Activated T-helper 1 cell treated with anti-CD3 and anti-CD28 coated beads, Interleukin-2, amount 50 U/mL, for 16 hours (primary cell): ENCODE measurements at places on chromosomes 12 and 14.

DNA sequence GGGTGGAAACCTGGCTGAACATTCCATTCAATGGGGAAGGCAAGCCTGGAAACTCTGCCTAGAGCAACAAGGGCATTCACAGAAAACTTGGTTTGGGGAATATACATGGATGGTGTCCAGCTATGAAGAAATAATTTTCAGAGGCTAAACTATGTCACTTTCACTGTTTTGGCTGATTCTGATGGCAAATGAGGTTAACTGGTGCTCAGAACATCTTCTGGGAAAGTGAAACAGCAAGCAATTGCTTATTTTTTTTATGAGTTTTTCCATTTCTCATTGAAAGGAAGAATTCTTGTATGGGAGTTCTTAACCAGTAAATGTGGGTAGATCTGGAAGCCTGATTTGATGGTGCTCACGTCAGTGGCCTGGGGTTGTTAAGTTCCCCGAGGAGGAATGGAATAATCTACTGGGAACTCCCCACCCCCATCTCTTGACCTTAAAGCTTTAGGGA lies 132.8 kb upstream of the BTG1 start:
- DNase-seq = no peak

DNA sequence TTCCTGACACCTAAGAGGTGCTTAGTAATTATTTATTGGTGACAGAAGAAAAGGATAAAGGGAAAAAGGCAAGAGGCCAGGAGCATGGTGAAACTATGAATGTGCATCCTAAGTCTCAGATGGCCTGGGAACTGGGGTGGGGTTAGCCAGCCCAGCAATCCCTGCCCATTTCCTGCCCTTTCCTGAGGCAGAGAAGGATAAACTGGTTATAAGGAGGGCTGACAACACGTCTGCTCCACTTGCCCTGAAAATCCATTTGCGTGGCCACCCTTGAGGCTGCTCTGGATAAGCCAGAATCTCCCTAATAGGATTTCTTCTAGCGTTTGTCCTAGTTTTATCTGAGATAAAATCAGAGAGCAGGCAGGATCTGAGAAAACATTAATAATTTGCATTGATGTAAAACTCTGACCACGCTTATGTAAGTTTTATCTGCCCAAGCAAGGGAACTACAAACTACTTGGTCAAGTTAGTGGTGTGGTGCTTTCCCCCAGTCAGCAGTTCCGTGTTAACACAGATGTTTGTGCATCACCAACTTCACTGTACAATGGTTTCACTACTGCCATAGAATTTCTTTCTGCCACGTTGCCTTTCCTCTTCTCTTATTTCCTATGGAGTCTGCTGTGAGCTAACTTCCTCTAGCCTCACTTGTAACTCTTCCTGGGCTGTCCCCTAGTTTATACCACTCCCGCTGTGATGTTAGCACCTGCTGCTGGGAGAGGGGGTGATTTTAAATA lies 392.7 kb downstream of the RPS29 start:
- no peak for DNase-seq

- no peak for DNase-seq
Observed at GRCh38 chr12:120994589-120995337, 16.4 kb downstream of the HNF1A start.

DNA sequence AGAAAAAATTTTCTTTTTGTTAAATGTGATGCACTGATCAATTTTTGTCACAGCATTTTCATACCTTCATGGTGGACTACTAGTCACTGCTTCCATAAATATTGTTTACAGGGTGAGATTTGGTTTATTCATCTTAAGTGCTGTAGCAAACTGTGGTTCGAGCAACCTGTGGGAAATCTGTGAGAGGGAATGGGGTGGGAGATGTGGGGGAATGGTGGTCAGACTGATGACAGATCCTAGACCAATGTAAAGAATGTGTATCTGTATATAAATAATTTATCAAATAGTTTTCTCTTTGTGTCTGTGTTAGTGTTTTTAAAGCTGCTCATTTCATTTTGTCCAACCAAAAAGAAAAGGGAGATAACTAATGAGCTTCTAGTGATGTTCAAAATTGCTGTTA lies 26.7 kb downstream of the CSRP2 start:
- no peak for DNase-seq

DNA sequence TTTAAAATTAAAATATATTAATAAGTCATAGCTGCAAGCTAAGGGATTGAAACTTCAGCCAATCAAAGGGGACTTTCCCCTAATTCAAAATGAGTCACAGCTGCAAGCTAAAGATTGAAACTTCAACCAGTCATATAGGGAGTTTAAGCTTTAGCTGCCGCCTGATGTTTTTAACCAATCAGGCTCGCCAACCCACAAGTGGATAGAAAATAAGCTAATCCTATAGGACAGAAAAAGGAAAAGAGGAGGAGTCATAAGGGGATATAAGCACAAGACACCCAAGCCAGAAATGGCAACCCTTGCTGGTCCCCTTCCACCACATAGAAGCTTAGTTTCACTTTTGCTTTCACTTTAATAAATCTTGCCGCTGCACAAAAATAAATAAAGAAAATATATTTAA lies 1154.6 kb downstream of the GALC start:
- DNase-seq = no peak

DNA sequence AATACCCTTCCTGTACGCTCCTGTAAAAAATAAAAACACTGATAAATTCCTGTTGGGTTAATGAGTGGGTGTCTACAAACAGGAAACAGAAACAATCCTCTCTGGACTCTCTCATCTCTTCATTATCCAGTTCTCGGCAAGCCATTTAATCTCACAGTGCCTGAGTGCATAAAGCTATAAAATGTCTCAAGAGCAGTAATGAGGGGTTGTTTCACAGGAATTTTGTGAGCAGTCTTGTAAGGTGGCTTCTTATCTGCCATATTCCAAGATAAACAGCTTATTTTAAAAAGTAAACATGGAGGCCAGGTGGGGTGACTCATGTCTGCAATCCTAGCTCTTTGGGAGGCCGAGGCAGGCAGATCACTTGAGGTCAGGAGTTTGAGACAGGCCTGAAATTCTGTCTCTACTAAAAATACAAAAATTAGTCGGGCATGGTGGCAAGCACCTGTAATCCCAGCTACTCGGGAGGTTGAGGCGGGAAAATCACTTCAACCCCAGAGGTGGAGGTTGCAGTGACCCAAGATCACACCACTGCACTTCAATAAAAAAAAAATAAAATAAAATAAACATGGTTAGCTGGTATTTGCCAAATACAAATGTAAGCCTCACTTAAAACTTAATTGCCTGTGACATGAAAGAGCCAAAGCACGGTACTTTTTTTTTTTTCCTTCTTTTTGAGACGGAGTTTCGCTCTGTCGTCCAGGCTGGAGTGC lies 54.0 kb downstream of the CLIP1 start:
- no peak for DNase-seq

DNA sequence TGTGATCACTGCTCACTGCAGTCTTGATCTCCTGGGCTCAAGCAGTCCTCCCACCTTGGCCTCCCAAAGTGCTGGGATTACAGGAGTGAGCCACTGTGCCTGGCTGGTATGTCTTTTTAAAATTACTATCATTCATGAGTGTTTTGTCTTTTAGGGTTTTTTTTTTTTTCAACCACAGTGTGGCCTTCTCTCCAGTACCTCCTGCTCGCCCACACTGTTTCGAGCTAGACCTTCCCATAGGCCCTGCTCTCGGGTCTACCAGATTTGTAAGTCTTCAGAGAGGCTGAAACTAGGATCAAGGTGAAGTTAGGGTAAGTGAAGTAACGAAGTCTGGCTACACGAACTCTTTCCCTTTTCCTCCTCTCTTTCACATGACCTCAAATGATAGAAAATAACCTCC lies 1.5 kb downstream of the BIN2 start:
- DNase-seq = no peak

GRCh38 chr12:119649202-119649808 lies 18.6 kb upstream of the PRKAB1 start:
- no peak for DNase-seq

DNA sequence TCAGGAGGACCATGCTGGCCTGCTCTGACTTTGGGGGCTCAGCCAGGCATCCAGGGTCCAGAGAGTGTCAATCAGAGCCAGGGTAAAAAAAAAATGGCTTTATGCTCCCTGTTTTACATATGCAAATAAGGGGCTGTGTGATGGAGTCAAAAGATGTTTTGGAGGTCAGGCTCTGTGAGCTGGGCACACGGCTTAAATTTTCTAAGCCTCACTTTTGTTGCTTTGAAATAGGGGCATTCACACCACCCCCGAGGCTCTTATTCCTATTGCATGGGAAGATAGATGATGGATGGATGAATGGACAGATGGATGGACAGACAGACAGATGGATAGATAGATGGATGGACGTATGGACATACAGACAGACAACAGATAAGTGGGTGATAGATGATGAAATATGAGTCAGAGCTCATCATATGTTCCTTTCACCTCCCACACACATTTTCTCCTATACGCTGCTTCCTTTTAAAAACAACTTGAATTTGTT lies 42.7 kb downstream of the RIN3 start:
- no peak for DNase-seq

DNA sequence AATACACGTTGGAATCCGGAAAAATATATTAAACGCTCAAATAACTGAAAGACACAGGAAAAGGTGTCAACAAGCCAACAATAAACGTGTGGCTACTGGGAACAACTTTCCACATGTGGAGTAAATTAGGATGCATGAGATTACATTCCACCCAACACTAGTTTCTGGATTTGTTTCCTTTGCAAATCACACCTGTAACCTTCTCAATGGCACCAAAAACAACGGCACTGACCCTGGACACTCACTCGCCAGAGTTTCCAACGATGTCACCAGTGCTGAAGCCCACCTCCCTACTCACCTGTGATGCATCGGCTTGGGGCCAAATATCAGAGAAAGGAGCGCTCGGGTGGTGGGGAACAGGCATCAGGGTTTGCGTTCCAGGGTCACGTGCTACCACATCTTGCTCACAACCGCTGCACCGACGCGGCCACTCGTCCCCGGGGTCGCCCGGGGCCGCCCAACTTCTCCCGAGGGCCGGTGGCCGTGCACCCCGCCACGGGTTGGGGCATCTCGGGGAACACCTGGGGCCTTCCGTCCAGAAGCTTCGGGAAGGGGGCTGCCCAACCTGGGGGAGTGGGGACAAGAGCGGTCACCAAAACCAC lies 629 bp downstream of the PRDM4 start:
- peak; percentile 22 for DNase-seq

DNA sequence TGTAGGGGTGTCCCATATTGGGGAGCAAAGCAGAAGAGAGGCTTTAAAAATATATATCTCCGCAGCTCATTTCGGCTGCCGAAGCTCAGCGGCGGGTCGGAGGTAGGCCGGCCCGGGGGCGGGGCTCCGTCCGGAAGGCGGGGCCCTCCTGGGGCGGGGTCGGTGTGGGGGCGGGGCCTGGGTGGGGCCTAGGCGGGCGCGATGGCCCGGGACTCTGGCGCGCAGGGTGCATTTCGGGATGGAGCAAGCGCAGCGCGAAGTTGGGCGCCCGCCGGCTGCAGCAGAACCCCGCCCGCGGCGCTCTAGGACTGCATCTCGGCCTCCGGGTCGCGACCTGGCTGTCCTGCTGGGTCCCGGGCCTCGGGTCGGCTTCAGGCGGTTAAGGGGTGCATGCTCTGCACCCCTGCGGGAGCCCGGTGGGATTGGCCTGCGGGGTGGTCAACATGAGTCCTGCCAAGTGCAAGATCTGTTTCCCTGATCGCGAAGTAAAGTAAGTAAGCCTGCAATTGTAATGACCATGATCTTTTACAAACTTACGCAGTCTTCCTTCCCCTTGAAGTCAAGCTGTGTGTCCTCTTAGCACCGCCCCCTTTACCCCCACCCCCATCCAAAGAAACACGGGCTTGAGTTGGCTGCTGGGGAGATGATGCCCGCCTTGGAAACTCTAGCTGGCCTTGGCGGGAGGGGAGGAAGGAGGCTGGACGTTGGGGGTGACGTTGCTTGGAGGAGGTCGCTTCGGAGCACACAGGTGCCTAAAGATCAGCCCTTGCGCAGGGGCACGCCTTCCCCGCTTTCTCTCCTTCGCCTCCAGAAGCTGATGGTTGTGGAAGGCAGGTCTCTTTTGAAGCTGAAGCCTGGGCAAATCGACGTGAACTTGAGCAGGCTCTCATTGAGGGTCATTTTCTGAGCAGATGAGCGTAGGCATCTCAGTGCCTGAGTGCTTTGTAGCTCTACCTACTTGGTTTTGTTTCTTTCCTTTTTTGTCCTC lies 38.4 kb downstream of the ACACB start:
- DNase-seq = peak; percentile 69

GRCh38 chr12:54423816-54424150 lies 4.7 kb upstream of the ITGA5 start:
- no peak for DNase-seq

- no peak for DNase-seq
Observed at GRCh38 chr14:98292191-98292590, 979.8 kb downstream of the BCL11B start.

DNA sequence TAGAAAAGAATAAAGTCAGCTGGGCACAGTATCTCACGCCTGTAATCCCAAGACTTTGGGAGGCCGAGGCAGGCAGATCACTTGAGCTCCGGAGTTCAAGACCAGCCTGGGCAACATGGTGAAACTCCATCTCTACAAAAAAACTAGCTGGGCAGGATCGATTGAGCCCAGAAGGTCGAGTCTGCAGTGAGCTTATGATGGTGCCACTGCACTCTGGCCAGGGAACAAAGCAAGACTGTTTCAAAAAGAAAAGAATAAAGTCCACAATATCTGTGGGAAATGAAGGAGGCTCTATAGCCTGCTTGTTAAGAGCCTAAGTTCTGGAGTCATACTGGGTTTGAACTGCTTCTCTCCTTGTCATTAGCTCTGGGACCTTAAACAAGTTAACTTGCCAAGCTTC lies 7.9 kb downstream of the MAPK1IP1L start:
- DNase-seq = no peak

DNA sequence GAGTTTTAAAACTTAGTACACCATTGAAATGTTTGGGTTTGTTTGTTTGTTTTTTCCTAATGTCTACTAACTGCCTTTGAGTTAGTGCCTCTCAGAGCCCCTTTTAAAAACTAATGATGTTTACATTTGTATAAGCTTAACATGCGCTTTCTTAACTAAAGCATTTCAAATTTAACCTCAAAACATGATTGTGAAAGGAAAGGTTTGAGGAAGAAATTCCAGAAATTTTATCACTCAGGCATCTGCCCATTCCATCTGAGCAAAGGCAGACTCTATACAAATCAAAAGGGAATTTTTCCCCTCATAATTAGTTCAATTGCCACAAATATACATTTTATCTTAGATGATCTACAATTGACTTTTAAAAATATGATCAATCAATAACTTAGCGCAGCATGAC lies 230.7 kb upstream of the CAND1 start:
- no peak for DNase-seq

- no peak for DNase-seq
Observed at GRCh38 chr14:99287269-99287942, 15.4 kb upstream of the BCL11B start.

DNA sequence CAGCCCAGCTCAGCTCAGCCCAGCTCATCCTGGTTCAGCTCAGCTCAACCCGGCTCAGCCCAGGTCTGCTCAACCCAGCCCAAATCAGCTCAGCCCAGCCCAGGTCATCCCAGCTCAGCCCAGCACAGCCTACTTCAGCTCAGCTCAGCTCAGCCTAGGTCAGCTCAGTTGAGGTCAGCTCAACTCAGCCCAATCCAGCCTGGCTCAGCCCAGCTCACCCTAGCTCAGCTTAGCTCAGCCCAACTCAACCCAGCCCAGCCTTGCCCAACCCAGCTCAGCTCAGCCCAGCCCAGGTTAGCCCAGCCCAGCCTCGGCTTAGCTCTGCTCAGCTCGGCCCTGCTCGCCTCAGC lies 332.3 kb downstream of the TMEM121 start:
- DNase-seq = no peak
